Inflammatory macrophage treated with lipopolysaccharide for 1 hour (primary cell): ENCODE measurements at places on chromosomes 3 and 15.

DNA sequence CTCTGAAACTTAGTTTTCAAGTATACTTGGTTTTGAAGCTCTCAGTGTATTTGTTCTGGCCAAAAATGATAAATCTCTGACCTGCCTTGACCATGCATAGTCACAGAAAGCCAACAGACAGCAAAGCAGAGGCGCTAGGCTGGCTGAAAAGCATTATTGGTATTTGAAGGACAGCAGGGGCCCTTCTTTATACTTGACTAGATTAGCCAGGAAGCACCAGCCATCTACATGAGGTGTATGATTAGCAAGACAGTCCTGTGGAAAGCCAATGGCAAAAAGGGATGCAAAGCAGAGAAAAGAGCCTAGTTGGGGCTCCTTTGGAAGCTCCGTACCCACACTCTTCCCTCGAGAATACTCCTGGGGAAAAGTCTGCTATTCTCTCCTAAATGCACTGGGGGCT is 7.8 kb downstream of the SLC24A1 start:
- DNase-seq: no peak

GRCh38 chr15:45128971-45129639 is 574 bp downstream of the DUOXA1 start:
- no peak for DNase-seq

GRCh38 chr3:11273891-11274291 is 1.7 kb downstream of the ATG7 start:
- peak; percentile 100 for DNase-seq

- no peak for DNase-seq
Measured at GRCh38 chr3:130743354-130743753, 3.3 kb downstream of the PIK3R4 start.

DNA sequence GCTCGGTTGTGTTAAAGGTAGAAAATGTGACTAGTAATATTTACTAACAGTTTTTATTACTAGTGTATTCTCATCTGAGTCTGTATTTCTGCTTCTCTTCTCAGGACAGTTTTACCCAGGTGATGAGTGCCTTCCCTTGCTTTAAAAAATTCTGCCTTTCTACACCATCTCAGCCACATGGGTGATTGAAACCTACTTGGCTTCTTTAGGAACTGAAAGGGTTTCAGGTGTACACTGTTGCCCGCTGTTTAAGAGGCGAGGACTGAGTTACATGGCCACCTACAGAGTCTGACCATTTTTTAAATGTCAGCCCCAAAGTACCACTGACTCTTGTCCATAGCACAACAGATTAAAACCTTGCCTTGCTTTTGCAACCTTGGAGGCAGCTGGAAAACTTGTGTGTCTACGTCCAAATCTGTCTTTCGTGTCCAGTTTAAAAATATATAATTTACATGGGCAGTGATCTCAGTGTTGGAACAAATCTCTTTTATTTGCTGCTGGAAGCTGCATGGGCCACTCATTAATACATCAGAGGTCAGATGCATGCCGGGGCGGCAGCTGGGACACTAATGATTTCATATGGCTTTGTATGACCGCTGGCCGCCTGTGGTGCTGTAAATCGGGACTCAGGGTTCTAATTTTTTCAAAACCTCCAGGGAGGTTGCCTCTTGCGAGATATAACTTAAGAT is 44.6 kb downstream of the TRIM71 start:
- DNase-seq: no peak

DNA sequence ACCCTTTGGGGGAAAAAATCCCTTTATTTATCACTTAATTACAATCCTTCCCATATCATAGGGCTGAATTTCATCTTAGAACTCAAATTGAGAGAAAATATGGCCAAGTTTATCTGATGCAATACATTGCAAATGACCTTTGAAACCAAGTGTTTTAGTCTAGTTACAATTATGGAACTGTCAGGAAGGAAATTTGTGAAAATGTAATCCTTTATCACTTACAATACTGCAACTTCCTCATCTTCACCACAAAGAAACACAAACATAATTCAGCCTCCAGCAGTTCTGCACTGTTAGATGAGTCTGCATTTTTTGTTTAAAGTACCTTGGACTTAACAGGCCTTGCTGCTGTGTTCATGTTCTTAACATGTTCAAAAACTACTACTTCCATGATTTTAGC is 4.6 kb downstream of the CCPG1 start:
- peak; percentile 62 for DNase-seq

DNA sequence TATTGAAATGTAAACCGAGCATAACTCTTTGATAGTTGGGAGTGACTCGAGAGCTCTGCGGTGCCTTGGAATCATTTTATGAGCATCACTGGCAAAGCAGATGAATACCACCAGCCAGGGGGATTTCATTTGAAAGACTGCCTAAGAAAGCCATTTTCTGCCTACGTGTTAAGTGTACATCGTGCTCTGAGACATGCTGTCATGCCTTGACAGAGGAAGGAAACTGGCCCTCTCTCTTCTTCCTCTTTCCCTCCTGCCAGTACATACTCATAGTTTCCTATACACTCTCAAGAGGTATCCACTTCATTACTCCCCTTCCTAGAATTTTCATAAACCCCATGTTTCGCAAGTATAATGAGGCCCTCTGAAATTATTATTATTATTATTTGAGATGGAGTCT is 8.8 kb downstream of the BCL2A1 start:
- peak; percentile 72 for DNase-seq
